ENCODE measurements at places on chromosomes 1 and 21.

DNA sequence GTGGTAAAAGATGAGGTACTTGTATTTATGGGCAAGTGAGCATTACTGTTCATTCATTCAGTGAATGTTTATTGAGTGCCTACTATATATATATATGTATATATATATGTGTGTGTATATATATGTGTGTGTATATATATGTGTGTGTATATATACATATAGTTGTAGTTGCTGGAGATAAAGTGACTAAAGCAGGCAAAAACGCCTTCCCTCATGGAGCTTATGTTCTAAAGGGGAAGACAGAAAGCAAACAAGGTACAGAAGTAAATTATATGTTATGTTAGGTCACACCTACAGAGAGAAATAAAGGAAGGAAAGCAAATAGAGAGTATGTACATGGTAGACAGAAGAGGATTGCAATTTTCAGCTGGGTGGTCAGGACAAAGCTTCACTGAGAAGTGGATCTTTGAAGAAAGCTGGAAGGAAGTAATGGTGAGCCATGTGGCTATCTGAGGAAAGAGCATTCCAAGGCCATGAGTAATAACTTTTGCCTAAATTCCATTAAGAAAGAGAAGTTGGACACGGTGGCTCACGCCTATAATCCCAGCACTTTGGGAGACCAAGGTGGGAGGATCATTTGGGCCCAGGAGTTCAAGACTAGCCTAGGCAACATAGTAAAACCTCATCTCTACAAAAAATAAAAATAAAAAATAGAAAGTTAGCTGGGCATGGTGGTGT, 33.5 kb upstream of the KLF17 start:
- DNase-seq: no peak

- DNase-seq: no peak
These were observed 2.1 kb downstream of the FAM163A start for GRCh38 chr1:179745131-179745611.

- DNase-seq: no peak
These were observed 930 bp downstream of the DHCR24 start for GRCh38 chr1:54885807-54886723.

GRCh38 chr1:219041141-219041540, 132.5 kb upstream of the LYPLAL1 start:
- DNase-seq: no peak

DNA sequence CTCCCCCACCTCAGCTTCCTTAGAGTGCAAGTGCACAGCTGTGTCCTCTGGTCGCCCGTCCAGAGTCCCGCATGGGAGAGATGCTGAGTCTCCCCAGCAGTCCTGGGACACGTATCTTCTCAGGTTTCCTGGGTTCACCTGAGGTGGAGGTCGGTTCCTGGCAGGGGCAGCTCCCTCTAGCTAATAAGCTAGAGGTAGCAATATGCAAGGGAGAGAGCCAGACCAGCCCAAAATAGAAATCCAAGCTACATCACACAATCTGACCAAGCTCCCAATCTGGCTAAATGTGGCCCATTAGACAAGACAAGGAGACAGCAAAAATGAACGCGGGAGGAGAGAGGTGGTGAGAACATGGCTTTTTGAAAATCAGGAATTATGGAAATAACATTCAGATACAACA, 30.9 kb upstream of the CADM3 start:
- DNase-seq: no peak

DNA sequence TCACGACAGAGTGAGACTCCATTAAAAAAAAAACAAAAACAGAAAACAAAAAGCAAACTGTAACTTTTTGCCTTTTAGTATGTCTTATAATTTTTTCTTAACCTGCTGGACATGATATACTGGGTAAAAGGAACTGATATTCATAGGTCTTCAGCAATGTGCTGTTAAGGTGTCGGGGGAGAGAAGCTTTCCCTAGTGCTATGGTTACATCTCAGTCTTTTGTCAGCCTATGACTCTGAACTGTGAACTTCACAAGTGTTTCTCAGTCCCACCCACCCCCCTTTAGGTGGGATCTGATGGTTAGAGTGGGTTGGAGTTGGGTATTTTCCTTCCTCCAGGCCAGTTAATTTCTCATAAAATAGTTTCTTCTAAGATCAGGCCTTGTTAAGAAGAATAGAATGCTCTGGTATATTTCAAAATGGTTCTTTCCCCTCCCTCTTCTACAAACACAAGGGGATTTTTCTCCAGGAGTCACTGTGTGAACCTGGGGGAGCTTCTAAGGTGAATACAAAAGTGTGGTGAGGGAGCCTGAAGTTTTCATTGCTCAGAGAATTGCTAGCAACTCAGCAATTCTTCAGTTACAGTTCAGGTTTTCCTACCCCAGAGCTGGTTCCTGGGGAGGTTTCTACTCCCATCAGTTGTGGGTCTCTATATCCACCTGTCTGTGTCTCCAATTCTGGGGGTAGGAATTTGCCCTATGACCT, 16.1 kb upstream of the EDARADD start:
- no peak for DNase-seq

GRCh38 chr1:89608319-89608983, 24.5 kb upstream of the LRRC8C start:
- no peak for DNase-seq

DNA sequence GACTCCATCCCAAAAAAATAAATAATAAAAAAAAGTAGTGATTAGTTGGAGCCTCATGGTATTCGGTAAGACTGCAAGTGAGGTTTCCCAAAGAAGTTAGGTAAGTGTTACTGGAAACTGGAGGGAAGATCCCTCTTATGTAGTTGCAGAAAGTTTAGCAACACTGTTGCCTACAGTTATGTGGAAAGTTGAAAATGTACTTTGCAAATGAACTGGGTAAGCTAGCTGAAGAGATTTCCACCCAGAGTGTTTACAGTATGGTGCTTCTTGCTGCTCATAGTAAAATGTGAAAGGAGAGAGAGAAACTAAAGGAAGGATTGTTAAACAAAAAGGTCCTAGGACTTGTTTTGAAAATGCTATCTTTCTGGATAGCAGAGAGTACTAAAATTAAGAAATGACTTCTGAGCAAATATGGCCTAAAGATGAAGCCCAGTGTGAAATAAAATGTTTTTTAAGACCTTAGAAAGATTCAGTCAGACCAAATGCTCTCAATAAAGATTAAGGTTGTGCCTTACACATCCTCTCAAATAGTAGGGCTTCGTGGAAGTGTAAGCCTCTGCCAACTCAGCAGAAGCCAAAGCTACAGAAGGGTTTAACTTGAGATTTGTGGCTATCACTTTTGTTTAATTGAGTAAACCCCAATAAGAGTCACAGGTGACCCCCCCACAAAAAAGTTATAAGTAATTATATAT, 31.5 kb downstream of the RPS6KC1 start:
- no peak for DNase-seq

DNA sequence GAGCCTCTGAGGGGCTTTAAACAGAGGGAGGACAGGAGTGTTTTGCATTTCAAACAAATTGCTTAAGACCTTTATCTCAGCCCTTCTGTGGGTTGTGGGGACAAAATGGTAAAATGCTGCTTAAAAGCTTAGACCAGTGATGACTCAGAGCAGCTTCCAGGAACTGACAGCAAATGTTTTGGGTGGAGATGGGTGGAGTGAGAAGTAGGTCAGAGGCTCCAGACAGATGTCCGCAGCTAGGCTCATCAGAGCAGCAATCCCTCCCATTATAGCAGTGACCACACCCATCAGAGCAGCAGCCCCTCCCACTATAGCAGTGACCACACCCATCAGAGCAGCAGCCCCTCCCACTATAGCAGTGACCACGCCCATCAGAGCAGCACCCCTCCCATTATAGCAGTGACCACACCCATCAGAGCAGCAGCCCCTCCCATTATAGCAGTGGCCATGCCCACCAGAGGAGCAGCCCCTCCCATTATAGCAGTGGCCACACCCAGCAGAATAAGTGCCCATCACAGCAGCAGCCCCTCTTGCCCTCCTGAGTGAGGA, 532.2 kb downstream of the MATN1 start:
- DNase-seq: no peak

DNA sequence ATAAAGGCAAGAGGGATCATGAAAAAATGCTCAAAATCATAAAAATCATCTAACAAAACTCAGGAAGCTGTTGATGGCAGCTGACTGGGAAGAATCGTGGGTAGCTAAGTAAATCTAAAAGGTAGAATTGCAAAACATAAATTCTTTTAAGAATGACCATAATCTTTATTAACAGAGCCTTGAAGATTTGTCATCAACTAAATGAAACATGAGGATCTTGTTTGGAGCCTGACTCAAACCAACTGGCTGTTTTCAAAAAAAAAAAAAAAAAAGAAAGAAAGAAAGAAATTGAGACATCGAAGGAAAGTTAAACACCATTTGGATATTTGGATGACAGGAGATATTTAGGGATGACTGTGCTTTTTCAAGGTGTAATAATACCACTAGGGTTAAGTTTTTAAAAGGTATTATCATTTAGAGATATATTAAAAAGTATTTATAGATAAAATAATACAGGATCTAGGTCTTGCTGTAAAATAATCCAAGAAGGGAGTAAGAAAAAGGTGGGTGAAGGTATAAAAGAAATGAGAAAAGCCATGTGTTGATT, 48.6 kb downstream of the CD34 start:
- DNase-seq: no peak

- peak; percentile 73 for DNase-seq
These were observed 50.0 kb downstream of the TBCE start for GRCh38 chr1:235417086-235417697.

DNA sequence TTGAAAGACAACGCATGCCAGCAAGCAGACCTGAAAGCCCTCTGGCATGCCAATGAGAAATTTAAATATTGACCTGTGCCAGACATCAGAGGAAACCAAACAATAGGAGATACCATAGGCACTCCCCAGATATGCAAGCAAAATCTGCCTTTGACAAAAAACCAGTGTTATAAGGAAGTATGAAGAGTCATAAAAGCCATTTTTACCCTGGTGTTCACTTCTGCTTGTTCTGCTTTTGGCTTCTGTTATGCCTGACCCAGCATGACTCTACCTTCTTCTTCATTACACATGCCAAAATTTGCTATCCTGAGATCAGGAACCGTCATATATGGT, 26.4 kb downstream of the NPHS2 start:
- DNase-seq: no peak

GRCh38 chr1:181645171-181645570, 161.9 kb downstream of the CACNA1E start:
- no peak for DNase-seq

Data from right lung (tissue), 10 donors.